GDM1 (cell line): ENCODE measurements at places on chromosomes 16 and 17.

DNA sequence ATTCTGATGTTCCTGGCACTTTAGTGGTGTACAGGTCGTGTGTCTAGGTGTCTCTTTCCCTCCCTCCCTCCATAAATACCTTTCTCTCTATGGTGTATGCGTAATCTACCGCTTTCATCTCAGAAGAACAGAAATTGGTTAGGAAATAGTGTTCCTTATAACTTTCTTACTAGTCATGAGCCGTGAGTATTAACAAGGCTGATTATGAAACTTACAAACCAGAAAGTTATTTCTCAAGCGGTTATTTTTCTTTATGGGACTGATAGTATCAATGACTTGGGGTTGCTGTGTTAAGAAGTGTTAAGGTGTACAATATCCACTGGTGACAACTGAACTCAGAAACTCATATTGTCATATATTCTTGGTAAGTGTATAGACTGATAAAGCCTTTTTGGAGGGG, 13.2 kb upstream of the MYH11 start:
- no peak for DNase-seq

- DNase-seq: no peak
These were observed 57.6 kb downstream of the BANP start for GRCh38 chr16:88008840-88009239.

GRCh38 chr17:9309216-9309615, 266.4 kb downstream of the STX8 start:
- DNase-seq: no peak

DNA sequence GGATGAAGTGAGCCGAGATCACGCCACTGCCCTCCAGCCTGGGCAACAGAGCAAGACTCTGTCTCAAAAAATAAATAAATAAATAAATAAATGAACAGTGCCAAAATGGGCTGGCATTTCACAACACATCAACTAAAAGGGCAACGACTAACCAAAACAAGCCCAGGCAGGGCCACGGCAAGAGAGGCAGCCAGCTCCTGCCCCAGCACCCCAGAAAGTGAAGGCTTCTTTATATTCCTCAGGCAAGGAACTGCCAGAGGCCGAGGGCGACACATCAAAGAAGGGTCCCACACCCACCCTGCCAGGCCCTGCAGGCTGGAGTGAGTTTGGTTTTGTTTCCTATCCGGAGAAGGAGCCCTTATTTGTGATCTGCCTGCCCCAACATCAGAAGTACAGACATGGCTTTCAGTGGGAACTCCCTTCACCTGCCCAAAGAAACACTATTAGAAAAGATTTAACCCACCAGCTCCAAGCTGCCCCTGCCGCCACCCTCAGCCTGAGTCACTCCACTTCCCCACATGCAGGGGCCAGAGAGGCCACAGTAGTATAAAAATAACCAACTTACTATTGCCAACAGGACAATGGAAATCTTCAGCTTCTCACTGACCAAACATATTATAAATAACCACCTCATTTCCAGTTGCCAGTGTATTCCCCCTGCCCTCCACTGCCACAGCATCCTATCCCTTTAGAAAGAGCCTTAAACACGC, 8.0 kb downstream of the FBXO31 start:
- no peak for DNase-seq

DNA sequence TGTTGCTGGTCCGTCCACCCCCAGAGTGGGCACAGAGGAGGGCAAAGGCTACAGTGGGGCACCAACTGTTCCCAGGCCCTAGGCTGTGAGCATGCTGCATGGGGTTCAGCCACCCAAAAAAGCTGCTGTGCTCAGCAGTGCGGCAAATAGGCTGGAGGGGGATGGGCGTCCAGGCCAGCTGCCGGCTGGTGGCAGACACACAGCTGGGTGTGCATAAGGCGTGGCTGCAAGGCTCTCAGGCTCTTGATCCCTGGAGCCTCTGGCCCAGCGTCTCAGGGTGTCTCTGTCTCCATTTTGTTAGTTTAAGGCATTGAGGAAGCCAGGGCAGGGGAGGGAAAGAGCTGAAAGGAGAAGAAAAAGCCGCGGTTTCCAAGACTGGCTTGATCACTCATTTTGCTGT, 8.8 kb downstream of the RPL19 start:
- no peak for DNase-seq

DNA sequence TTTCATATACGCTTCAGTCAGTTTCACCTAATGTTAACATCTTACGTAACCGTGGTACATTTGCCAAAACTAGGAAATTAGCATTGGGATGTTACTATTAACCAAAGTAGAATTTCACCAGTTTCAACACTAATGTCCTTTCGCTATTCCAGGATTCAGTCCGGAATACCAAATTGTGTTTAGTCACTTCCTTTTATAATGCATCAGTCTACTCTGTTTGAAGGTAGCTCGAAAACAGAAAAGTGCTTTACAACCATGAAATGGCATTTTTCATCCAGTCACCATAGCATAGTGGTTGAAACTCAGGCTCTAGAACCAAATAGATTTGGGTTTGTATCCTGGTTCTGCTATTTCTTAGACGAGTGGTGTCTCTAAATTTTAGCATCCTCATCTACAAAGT, 29.4 kb downstream of the AP2B1 start:
- DNase-seq: no peak

DNA sequence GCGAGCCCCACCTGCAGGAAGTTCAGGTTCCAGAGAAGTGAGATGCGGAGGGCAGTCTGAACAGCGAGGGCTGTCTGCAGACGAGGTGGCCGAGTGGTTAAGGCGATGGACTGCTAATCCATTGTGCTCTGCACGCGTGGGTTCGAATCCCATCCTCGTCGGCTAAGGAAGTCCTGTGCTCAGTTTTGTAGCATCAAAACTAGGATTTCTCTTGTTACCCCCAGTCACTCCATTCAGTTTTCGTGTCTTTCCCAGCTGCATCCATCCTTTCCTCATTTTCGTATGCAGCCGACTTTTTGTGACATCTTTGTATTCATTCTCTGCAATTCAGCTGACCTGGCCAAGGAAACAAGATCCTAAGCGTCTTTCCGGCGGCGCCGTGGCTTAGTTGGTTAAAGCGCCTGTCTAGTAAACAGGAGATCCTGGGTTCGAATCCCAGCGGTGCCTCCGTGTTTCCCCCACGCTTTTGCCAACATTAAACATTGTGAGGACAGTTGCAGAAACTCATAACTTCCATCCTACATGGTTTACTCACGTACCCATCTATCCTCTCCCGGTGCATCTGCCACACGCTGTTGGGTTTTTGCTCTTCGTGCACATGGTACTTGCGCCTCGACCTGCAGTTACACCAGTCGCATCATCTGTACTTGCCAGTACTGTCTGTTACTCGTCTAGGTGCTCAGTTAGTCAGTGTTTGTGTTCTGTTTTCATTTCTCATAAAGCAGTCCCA, 3.0 kb downstream of the BORCS6 start:
- DNase-seq: peak; percentile 91

DNA sequence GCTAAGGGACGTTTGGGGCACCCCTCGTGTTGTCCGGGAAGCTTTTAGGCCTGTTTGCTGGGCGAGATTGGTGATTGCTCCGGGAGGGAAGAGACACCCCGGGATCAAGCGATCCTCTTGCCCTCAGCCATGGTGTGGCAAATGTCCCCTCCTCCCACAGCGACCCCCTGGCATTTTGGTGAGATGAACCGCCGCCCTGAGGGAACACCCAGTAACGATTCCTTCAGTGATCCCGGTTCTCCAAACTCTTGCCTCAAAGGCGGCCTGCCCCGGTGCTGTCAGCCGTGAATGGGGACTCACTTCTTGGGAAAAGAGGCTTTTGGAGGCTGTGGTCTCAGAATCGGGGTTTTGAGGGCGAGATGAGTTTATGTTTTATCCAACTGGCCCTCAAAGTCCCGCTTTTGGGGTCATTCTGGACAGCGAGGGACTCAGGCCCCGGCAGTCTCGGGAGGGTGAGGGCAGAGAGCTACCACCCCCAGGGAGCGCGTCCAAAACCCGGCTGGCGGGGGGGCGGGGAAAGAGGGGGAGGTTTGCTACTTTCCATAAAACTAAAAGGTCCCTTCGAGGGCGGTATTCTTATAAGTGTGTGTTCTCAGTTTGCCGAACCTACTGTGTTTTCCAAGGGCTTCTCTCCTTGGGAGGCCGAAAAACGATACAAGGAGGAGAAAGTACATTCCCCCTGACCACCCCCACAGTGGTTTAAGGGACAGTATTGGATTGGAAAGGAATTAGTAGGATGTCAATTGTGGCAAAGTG, 232.7 kb downstream of the MRTFB start:
- no peak for DNase-seq

DNA sequence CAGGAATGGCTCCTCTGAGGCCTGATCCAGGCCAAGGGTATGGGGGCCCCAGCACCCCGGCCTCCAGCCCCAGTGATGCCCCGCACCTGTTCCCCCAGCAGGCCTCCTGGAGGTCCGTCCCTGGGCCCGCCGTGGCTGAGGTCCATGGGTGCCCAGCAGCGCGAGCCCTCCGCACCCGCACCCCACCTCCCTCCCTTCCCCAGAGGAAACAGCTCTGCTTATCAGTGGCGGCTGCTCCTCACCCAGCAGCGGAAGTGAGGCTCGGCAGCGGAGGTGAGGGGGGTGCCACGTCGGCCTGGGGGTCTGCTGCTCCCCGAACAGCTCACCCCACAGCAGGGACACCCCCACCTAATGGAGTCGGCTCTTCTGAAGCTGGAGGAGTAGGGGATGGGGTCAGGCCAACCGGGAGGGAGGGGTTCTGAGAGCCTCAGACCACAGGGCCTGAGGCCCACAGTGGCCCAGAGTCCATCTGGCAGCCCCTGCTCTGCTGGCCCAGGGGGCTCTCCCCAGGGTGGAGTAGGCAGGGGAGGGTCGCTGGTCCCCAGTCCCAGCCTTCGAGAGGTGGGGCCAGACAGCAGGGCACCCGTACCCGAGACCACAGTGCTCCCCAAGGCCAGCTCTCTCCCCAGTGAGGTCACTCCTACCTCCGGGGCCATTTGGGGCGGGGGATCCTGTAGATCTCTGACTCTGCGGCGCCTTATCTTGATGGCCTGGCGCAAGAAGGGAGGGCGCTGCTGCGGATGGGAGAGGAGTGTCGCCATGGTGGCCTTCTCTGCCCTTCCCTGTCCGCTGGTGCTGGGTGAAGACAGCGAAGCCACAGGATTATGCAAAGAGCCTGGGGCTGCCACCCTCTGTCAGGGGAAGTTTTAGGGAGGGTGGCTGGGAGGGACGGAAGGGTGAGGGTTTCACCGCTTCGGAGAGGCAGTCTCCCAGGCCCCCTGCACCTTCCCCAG, at the start of gene UNC13D:
Gene UNC13D, minus strand, starts transcription at position 828 of the 953 bp plus-strand sequence. Its CDS starts 67 bp downstream, at position 761.
- peak; percentile 67 for DNase-seq

DNA sequence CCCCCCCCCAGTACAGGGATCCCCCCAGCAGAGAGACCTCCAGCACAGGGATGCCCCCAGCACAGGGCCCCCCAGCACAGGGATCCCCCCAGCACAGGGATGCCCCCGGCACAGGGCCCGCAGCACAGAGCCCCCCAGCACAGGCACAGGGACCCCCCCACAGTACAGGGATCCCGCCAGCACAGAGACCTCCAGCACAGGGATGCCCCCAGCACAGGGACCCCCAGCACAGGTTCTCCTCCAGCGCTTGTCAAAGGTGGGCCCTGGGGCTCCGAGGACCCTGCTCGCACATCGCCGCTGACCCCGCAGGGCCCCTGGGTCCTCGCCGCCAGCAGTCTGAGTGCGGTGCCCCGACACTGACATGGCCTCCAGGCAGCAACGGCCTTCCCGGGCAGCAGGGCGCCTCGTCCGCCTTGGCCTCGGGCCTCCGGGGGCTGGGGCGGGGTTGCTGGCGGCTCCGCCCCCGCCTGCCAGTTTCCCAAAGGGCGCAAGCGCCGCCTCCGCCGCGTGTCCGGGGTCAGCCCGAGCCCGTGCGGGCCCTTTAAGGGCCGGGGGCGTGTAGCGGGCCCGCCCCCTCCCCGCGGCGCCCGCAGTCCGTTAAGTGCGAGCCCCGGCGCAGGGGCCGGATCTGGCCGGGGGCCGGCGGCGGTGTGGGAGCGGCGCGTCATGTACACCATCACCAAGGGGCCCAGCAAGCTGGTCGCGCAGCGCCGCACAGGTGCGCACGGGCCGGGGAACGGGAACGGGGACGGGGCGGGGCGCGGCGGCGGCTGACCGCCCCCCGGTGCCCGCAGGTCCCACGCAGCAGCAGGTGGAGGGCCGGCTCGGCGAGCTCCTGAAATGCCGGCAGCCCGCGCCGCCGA, at the start of gene MCRIP2:
Gene MCRIP2, plus strand, starts transcription at position 503 of the 863 bp plus-strand sequence. Its CDS starts 164 bp downstream, at position 667.
- peak; percentile 76 for DNase-seq

GRCh38 chr16:25692351-25692741, 587 bp downstream of the HS3ST4 start:
- no peak for DNase-seq

GRCh38 chr16:75011634-75012307, 12.9 kb downstream of the ZNRF1 start:
- DNase-seq: no peak

- DNase-seq: no peak
These were observed 1.0 kb downstream of the BAHCC1 start for GRCh38 chr17:81396278-81396721.

DNA sequence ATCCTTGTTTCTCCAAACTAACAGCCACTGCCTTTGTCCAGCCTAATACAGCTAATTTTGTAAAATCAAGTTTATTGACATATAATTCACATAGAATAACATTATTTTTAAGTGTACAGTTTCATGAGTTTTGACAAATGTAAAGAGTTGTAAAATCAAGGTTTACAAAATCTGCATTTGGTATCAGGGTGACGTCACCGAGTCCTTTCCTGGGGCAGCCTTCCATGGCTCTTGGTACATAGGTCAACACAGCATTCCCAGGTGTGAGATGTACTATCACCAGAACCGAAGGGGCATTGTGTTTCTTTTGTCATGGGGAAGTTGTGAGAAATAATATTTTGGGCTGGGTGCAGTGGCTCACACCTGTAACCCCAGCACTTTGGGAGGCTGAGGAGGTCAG, 42.9 kb downstream of the PSMD12 start:
- DNase-seq: no peak

GRCh38 chr16:26391833-26392232, 674.9 kb upstream of the C16orf82 start:
- DNase-seq: no peak

DNA sequence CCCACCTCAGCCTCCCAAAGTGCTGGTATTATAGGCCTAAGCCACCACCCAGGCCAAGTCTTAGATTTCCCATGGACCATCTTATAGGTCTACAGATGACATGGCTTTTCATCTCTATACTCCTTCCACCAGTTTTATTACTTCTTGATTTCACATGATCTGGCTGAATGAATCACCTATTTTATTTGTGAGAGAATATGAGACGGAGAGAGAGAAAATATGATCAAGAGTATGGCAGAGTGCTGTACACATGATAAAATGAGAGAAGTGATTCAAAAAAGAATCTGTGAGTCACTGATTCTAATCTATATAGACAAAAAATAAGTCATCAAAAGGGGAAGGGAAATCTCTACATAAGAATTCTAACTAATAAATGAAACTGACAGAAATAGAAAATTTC, 13.7 kb downstream of the ACSM1 start:
- DNase-seq: no peak
